GM23248 (cell line): ENCODE measurements at places on chromosomes 5 and 9.

DNA sequence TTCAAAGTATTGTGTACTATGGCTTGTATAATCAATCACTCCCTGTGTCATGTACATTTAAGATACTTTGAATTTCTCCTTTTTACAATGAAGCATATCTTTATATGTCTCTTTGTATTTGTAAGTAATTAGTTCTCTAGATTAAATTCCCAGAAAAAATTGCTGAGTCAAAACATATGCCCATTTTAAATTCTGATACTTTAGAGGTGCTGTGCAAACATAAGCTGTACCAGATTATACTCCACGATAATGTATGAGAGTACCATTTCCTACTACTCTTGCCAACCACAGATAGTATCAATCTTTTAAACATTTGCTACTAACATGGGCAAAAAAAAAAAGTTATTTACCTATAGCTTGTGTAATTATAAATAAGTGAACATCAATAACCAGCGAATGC is 18.3 kb downstream of the DCAF10 start:
- DNase-seq, result no peak

DNA sequence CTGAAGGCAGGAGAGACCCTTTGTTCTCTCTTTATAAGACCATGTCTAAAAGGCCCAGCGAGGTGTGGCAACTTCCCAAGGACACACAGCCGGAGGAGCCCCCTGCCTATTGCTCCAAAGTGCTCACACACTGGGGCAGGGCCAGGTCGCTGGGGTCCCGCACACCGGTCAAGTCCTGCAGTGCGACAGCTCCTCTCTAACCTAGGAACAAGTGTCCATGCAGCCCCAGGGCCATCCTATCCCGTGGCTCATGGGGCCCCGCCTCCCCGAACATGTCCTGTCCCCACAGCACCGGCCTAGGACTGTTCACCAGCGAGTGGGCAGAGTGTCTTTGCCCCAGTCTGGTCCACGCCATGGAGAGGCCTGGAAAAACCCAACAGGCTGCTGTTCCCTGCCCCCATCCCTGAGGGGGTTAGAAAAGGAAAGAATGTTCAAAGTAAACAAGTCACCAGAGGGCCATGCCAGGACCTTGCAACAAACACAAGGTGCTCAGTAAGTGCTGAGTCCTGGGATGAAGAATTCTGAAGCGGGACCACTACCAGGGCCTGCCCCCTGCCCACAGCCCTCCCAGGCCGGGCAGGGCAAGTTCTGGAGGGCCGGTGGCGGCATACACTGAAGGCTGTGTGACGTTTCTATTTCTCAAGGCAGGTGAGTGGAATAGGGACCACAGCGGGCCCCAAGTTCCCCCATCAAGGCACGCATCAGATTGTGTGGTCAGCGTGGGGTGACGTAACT is 938 bp downstream of the NINJ1 start:
- DNase-seq, result peak; percentile 47

GRCh38 chr5:138870611-138871010 is 4.5 kb downstream of the LRRTM2 start:
- no peak for DNase-seq

- no peak for DNase-seq
Observed at GRCh38 chr9:135487281-135488012, 7.9 kb downstream of the PPP1R26 start.

DNA sequence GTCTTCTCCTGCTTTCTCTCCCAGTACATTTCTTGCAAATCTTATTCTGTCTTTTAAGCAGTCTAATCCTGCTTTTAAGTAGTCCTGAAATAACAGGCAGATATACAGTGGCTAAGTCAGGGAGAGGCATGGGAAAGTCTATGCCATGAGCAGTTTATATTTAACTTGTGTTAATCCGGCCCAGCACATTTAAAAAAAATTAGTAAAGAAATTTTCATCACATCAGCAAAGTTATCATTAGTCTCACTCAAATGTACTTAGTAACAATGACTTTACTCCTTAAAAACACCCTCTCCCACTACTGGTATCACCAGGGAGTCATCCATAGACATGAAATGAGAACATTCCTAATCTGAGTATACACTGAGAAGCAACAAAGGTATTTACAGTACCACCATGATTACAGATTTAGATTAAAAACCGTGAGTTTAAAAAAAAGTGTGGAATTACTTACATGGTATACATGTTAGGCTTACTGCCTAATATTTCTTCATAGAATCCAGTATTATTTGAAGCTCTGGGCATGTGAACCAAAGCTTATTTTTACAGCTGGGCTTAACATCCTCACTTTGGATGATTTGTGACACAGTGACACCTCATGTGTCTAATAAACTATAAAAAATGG is 75.9 kb upstream of the DAB2 start:
- DNase-seq, result peak; percentile 61

DNA sequence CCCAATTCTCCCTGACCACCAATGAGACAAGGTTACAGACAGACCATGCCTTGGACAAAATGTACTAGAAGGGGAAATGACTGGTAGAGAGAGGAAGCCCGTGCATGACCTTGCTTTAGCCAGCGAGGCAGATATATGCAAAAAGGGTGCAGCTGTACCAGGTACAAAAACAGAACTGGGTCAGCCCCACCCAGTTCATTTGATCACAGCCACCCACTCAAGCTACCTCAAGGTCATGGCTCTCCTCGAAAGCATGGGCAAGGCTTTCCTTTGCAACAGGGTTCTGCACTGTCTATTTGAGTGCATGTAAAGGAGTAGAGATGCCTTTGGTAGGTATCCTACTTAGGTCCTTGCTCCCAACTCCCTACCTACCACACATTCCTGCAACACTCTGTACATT is 33.3 kb downstream of the TLE1 start:
- no peak for DNase-seq

GRCh38 chr5:113807427-113807991 is 294.0 kb downstream of the YTHDC2 start:
- peak; percentile 56 for DNase-seq
